ENCODE measurements at places on chromosomes 1 and 21. TPM values are rescaled to one million over a fixed set of nuclear protein-coding genes. Genes with fewer than 3 reads are reported as not detected.

- DNase-seq, result no peak
These were observed 372.1 kb upstream of the B3GALT2 start for GRCh38 chr1:193558491-193559028.

PPFIA4 gene
- total RNA-seq, result 0.63 TPM

GBP6 gene
- total RNA-seq, result not detected

DNA sequence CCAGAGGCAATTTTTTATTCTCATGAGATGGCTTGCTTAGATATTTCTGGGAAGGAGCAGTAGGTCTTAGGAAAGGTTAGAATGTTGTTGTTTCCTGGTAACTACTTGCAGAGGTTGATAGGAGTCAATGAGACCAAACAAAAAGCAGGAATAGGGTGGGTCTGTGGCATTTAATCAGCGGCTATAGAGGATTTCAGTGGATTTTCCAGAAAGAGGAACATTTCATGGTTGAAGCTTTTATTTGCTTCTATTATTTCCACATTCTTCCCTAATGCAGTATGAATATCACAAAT is 111.3 kb upstream of the PALMD start:
- no peak for DNase-seq

ANGPTL3 gene
- total RNA-seq, result not detected

BRDT gene
- not detected for total RNA-seq

GRCh38 chr1:90671741-90672140 is 45.4 kb downstream of the BARHL2 start:
- DNase-seq, result no peak

DNA sequence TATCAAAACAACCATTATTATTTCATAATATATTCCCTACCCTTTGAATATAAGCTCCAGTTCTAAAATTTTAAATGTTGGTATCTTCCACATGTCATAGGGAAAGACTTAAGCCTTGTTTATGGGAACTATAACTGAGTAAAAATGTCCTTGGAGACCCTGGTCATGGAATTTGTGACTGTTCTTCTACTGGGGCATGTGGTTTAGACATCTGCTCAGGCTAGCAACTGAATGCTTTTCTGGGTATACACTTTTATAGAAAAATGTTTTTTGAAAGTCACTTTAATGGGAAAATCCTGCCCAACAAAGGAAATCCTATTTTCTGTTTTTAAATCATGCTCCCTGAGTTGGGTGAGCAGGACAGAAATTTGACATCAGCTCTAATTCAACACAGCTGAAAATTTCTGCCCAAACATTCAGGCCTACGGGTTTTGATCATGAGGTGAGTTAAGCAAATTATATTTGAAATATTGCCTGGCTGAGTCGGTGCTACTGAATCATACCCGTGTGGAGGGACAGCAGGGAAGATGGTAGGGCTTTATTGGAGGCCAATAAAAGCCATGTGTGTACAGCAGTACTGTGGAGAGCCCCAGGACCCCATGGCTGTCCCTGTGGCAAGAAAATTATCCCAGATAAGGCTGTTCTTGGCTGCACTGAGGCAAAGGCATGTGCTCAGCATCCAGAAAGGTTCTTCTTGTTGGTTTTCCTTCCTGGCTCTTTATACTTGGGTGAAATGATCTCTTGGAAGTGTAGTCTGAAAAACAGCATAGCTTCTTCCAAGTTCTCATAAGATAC is 391.8 kb downstream of the DISC1 start:
- DNase-seq, result no peak

RHOC gene
- total RNA-seq, result 296 TPM

All from osteocyte (in vitro differentiated cells).